ENCODE measurements at places on chromosomes 5 and 9. TPM values are rescaled to one million over a fixed set of nuclear protein-coding genes. Genes with fewer than 3 reads are reported as not detected.

Gene MXD3
- 20.7 TPM for polyA plus RNA-seq

Gene ASB6
- 20.8 TPM for polyA plus RNA-seq

Gene PCDHA4
- 0.38 TPM for polyA plus RNA-seq

Gene F2RL1
- polyA plus RNA-seq, result 15.0 TPM

Gene EQTN
- not detected for polyA plus RNA-seq

Gene FOXD4L4
- not detected for polyA plus RNA-seq

Gene CCL21
- 204 TPM for polyA plus RNA-seq

Gene PALM2AKAP2
- 0.77 TPM for polyA plus RNA-seq

Gene SLC36A2
- not detected for polyA plus RNA-seq

Gene OGN
- polyA plus RNA-seq, result 4.4 TPM

Gene DIPK1B
- polyA plus RNA-seq, result 0.60 TPM

Gene IFNK
- polyA plus RNA-seq, result not detected

Gene GPSM1
- 2.4 TPM for polyA plus RNA-seq

Gene LPAR1
- polyA plus RNA-seq, result 42.0 TPM

Gene MARCOL
- polyA plus RNA-seq, result not detected

Gene C9orf50
- 0.03 TPM for polyA plus RNA-seq

Gene ACOT12
- polyA plus RNA-seq, result 0.09 TPM

Gene CDH9
- not detected for polyA plus RNA-seq

Gene ALDH1A1
- polyA plus RNA-seq, result 166 TPM

Gene LAMC3
- 0.46 TPM for polyA plus RNA-seq

Gene PDLIM4
- polyA plus RNA-seq, result 11.4 TPM

Gene TLX3
- not detected for polyA plus RNA-seq
